T-helper 17 cell (primary cell): ENCODE measurements at places on chromosomes 13 and 19.

- DNase-seq = no peak
Observed at GRCh38 chr13:32585550-32586079, 637 bp upstream of the PDS5B start.

DNA sequence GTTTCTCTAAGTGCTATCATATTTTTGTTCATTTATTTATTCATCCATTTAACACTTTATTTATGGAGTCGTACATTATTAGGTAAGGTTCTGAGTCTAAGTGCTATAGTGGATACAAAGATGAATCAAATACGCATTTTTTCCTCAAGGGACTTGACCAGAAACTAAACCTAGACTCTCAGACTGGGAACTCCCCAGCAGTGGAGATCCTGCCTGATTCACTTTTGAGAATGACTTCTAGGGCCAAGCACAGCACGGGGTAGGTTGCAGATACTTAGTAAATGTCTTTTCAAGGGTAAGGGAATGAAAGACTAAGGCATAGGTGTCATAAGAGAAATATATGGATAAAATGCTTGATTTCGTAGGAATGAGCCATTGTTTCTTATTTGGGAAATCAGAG lies 7.2 kb downstream of the DNAJC15 start:
- DNase-seq = no peak

- no peak for DNase-seq
Observed at GRCh38 chr13:26255115-26255514, 1.2 kb downstream of the CDK8 start.

DNA sequence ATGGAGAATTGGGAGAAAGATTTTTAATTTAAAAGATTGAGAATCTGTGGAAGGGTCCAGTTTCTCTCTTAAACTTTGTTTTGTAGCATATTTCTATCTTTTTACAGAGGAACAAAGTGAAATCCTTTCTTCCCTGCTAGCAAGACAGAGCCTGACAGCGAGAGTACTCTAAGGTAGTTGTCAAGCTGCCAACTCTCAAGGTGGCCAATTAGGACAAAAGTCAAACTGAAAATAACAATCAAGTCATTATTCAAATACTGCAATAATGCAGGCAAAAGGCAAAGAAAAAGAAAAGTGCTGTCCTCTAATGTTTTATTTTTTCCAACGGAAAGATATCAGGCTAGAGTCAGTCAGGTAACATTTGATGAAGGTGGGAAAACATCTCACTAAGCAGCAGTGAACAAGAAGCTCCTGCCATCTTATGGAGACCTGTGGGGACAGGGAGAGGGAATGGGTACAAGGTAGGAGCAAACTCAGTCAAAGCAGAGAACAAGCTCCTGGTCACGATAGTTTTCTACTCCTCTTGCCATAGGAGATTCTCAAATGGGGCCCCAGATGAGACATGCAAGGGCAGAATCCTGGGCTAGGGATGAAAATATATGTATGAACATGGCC lies 801.9 kb upstream of the SLITRK1 start:
- no peak for DNase-seq

GRCh38 chr19:29591670-29592069 lies 14.4 kb upstream of the POP4 start:
- DNase-seq = no peak

DNA sequence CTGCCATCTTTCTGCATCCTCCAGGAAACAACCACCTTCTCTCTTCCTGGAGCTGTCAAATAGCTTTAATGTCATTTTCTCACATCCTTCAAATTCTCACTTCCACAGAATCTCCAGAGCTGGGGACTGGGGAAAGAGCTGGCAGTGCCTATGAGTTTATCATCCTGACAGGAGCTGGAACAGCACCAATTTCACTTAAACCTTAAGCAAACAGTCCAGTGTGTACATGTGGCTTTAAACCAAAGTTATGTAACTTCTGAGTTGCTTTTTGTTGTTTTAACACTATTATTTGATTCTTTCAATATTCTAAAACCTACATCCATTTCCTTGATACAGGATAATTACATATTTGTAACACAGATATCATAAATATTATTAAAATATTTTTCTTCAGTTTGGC lies 331.5 kb upstream of the ARGLU1 start:
- no peak for DNase-seq

DNA sequence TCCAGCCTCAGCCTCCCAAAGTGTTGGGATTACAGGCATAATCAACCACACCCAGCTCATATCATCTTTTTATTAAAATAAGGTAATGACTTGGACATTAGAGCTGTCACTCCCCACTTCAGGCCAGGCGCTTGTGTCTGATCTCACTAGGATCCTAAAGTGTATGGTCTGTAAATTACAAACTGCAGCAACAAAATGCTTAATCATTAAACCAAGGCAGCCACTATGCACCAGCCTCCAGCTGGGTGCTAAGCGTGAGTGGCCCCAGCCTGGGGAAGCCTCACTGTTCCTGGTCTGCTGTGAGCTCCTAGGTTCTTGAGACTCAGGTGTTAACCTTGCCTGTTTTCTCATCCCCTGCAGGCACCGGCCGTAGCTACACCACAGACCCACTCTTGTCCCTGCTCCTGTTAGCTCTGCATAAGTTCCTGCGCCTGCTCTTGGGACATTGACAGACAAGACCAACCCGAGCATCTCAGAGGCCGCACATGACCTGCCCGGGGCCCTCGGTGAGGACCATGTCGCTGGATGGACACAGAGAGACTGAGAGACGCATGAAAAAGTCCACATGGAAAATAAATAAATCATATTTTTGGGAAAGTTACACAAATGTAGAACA lies 37.8 kb downstream of the VSTM2B start:
- no peak for DNase-seq

GRCh38 chr13:49388091-49388635 lies 55.7 kb downstream of the CAB39L start:
- no peak for DNase-seq
